ENCODE measurements at places on chromosomes 5 and 9.

- no peak for DNase-seq
These were observed 40.3 kb downstream of the TPPP start for GRCh38 chr5:652773-653350.

- no peak for DNase-seq
These were observed 38.4 kb upstream of the BARHL1 start for GRCh38 chr9:132543960-132544359.

DNA sequence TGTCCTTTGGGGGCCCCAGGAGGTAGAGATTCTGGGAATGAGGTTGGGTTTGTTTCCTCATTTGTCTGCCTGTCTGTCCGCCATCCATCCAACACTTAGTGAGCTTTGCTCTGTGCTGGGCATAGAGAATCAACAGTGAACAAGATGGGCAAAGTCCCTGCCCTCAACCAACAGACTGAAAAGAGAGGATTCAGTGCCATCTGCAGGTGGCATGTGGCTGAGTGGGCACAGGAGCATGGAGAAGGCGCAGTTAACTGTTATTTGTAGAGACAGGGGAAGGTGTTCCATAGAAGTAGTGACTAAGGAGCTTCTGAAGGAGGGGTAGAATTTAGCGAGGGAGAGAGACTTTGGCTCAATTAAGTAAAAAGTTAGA is 23.1 kb downstream of the POLR1E start:
- DNase-seq: no peak

- no peak for DNase-seq
These were observed 172.7 kb downstream of the CHSY3 start for GRCh38 chr5:130077007-130077406.

GRCh38 chr9:85292261-85292660 is 449.5 kb downstream of the AGTPBP1 start:
- no peak for DNase-seq

GRCh38 chr9:104808035-104808614 is 44.2 kb downstream of the NIPSNAP3B start:
- DNase-seq: no peak

- no peak for DNase-seq
These were observed 127.6 kb downstream of the GADD45G start for GRCh38 chr9:89732295-89732938.
